Transverse colon (tissue), 4 donors: ENCODE measurements at places on chromosomes 11 and 22. TPM values are rescaled to one million over a fixed set of nuclear protein-coding genes. Genes with fewer than 3 reads are reported as not detected.

DNA sequence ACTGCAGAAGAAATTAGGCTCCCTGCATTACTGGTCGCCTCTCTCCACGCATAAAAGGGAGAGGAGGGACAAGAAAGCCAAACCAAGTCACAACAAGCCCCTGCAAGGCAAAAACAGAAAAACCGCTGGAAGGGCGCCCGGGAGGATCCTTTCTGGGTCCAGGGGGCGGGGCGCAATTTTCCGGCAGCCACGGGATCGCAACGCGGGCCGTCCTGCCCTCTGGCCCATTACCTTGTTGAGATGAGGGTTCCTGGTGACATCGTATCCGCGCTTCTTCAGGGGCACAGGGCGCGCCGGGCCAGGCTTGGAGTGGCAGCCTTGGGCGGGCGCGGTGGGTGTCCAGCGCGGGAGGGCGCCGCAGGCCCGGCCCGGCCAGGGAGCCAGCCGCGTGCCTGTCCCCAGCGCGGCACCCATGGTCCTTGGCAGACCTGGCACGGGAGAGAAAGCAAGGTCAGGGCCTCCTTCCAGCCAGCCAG, 847 bp downstream of the ME3 start:
- H3K36me3 ChIP-seq = no peaks in the 10 kb centered on the region
- DNase-seq = peak; percentile 82
- no peaks in the 10 kb centered on the region for H3K27me3 ChIP-seq
- peak overlapping the region; percentile 57 for H3K4me3 ChIP-seq
- peak overlapping the region; percentile 93 for H3K27ac ChIP-seq

DNA sequence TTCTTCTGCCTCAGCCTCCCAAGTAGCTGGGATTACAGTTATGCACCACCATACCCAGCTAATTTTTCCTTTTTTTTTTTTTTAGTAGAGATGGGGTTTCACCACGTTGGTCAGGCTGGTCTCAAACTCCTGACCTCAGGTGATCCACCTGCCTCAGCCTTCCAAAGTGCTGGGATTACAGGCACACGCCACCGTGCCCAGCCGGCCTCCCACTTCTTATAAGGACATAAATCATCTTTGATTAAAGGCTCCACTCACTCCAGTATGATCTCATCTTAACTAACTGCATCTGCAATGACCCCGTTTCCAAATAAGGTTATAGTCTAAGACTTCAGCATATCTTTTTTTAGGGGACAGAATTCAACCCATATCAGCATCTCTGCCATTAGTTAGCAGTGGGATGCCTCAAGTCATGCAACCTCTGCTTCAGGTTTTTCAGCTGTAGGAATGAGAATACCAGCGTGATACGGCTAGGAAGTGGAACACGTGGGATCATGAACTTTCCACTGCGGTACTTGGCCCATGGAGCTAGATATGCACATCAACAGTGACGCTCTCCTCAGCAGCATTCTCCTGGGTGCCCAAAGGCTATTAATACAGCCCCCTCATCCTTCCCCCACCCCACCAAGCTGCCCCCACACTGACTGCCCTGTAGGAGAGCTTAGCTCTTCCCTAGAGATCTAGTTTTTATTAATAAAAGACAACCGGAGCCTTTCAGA, 41.4 kb downstream of the MCHR1 start:
- no peaks in the 10 kb centered on the region for H3K36me3 ChIP-seq
- H3K27ac ChIP-seq = peak overlapping the region; percentile 19
- no peak for DNase-seq
- no peak overlapping the region for H3K4me3 ChIP-seq

DNA sequence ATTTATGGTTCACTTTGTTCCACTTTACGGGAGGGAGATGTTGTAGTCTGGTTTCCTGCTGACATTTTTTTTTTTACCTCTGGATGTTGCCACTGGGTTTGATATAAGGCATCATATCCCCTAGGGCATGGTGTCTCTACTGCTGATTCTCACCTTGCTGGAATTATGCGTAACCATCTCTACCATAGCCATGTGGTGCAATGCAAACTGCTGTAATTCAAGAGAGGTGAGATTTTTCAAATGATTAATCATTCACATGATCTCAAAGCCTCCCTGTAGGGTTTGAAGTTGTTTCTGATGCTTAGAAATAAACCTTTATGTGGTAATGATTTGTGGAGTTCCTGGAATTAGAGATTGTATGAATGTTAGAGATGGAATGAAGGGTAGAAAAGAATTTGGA, 13.0 kb downstream of the MS4A3 start:
- no peaks in the 10 kb centered on the region for H3K36me3 ChIP-seq
- H3K4me1 ChIP-seq = no peaks in the 10 kb centered on the region
- DNase-seq = no peak

DNA sequence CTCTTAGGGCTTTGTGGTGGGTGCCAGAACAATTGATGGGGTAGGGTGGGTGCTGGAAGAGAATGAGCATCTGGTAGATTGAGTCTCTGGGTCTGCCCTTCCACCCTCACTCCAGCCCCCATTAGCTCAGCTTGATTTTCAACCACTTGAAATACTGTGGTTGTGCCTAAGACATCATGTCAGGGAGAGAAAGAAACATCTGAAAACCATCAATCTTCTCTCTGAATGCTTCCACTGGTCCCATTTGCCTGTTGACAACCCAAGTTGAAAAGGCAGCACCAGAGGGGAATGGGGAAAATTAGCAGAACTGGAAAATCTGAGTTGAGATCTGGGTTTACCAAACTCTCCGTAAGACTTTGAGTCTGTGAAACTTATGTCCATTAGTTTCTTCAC, 26.1 kb downstream of the CD44 start:
- no peaks in the 10 kb centered on the region for H3K27me3 ChIP-seq
- no peak for DNase-seq
- no peaks in the 10 kb centered on the region for H3K36me3 ChIP-seq
- peak overlapping the region; percentile 80 for H3K27ac ChIP-seq

DNA sequence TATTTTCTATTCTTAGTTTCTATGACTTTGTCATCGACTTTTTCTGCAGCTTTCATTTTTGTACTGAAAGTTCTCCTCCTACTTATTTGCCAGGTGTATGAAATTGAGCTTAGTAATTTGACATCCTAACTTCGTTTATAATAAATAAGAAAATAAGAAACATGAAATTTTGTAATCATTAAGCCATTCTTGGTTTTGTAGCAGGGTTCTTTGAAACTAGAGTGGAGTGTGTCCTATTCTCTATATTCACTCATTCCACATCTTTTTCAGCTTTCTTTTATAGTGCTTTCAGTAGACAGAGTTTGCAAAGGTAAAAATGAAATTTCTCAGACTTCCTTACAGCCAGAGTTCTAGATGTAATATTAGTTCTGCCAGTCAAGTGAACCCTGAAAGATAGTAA, 47.8 kb downstream of the FANCF start:
- no peak overlapping the region for H3K27ac ChIP-seq
- H3K27me3 ChIP-seq = no peaks in the 10 kb centered on the region
- no peaks in the 10 kb centered on the region for H3K4me1 ChIP-seq

DNA sequence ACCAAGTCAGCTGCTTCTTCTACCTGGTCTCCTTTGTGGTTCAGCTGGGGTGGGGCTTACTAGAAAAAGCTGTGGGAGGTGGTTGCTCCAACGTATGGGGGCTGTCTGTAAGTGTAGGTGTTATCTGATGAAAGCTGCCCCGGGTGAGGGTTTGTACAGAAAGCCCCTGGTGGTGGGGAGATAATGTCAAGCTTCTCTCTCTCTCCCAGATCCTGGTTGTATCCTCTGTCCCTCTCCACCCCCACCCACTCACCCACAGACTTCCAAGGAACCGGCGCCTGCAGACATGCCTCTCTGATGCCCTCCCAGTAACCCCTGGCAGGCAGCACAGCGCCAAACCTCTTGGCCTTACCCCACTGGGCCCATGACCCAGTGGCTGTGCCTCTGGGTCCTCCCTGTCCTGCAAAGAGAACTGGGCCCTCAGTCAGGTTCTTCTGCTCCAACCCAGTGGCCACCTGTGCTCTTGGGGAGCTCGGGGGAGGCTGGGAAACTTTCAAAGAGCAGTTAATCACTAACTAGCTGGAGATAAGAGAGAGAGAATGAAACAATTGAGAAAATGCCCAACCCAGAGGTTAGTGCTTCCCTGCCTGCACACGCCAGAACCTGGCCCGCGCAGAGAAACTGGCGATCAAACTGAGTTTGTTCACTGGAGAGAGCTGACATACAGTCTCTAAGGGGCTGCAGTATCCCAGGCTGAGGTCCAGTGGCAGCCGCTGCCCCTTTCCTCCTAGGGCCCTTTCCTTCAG, 20.4 kb upstream of the EHF start:
- H3K36me3 ChIP-seq = no peaks in the 10 kb centered on the region
- H3K4me3 ChIP-seq = no peak overlapping the region
- peaks cover 16% of the 10 kb centered on the region for H3K4me1 ChIP-seq
- DNase-seq = peak; percentile 72
- no peaks in the 10 kb centered on the region for H3K27me3 ChIP-seq
- H3K27ac ChIP-seq = peak overlapping the region; percentile 77

DNA sequence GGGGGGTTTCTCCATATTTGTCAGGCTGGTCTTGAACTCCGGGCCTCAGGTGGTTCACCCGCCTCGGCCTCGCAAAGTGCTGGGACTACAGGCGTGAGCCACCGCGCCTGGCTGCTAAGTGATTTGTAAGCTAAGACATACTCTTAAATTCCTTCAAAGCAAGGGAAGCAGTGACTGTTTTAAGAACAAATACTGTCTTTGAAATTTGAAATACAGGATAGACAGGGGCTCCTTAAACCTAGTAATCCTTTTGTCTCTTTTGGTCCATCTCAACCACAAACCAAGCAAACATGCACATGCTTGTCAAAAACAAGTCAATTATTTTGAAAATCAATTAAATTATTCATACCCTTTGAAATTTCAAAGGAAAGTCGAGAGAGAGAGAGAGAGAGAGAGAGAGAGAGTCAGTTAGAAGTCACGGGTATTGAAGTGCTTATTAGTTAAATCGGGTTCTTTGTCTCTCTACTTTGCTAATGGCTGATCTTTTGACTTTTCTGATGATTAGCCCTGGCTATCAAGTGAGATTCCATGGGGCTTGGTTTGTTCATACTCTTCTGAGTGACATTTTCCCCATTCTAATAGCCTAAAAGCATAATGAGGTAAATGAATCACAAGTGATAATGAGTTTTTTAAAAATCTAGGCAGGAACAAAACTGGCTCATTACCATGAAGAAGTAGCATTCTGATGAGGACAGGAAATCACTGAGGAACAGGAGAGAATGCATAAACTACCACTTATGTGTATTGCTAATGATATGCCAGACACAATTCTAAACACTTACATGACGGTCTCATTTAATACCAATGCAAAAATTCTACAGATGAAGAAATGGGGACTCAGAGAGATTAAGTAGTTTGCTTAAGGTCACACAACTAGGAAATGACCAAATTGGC, 48.0 kb downstream of the MCHR1 start:
- no peaks in the 10 kb centered on the region for H3K27me3 ChIP-seq
- no peaks in the 10 kb centered on the region for H3K4me1 ChIP-seq
- no peaks in the 10 kb centered on the region for H3K36me3 ChIP-seq
- no peak overlapping the region for H3K4me3 ChIP-seq
- H3K27ac ChIP-seq = no peak overlapping the region
- DNase-seq = no peak

DNA sequence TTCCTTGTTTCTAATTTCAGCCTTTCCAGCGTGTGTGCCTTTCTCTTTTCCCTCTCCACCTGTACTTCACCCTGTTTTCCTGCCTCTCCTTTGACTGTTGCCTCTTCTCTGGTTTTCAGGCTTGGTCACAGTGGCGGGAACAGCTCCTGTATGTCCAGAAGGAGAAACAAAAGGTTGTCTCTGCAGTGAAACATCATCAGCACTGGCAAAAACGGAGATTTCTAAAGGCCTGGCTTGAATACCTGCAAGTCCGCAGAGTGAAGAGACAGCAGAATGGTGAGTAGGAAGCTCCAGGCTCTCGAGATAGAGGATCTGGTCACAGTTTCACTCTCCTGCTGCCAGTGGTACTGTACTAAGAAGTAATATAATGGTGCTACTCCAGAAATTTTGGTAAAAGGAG, 76.6 kb downstream of the SFI1 start:
- no peaks in the 10 kb centered on the region for H3K4me1 ChIP-seq
- H3K27me3 ChIP-seq = no peaks in the 10 kb centered on the region
- H3K4me3 ChIP-seq = no peak overlapping the region
- H3K36me3 ChIP-seq = peaks cover 18% of the 10 kb centered on the region
- H3K27ac ChIP-seq = no peak overlapping the region

Gene GPHA2
- total RNA-seq = not detected
